ENCODE measurements at places on chromosomes 1 and 21.

GRCh38 chr1:15455522-15455921 lies 1.0 kb upstream of the CELA2A start:
- DNase-seq, result no peak

DNA sequence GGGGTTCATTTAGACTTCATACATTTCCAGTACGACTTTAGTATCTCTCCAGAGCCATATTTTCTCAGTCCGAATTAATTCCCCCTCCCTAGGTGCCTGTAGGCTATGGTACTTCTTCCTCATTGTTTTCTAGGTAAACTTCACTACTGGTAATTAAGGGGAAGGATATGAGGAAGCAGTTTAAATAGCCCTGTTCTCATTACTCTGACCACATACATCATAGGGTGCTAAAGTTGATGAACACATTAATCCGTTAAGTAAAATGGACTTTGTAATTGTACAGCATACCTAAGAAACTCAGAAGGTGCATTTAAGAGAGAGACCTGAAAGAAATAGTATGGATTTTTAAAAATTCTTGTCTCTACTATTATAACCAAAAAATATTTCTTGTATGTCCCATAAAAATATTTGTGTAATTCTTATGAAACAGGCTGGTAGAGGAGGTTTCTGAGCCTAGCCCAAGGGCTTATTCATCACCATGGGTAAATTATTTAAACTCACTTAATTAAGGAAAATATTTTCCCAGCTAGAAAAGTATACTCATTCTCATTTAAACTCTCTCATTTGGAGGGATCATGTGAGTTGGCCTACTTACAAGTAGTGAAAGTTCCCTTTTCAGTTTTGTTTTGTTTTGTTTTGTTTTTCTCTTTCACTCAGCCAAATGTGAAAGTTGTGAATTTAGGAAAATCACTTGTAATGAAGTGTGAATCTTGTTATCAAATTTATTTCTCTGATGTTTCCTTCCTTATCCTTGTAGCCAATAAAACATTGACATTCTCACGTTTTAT lies 2.0 kb downstream of the PRMT6 start:
- no peak for DNase-seq

DNA sequence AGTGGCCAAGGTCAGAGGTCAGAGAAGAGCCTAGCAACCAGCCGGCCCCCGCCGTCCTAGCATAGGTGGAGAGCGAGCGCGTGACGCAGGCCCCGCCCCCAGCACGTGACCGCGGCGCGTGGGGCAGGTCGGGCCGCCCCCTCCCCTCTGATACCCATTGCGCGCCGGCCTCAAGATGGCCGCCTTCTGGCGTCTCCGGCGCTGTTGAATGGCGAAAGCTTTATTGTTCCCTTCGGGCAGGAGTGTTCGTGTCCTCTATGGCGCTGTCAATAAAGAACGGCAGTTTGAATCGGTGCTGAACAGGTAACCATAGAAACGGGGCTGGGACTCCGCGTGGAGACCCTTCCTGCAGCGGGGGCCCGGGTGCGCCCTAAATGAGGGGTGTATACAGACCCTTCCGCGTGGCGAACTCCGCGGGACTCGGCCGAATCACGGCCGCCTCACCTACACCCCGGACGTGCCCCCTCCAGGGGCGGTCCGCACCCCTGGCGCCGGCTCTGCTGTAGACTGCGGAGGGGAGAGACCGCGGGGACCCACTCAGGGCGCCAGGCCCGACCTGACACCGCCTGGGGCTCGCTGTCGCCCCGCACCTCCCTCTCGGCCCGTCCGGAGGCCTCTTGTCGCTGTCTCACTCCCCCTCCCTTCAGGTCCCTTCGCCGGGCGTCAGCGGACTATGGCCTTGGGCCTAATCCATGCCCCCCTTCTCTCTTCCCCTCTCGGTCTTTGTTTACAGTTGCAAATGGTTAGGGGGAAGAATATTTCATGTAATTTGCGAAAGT lies at the start of gene ZBTB40:
Gene ZBTB40, plus strand, starts transcription at position 150 of the 779 bp plus-strand sequence. CDS start 38,098 bp downstream, outside the sequence.
- peak; percentile 95 for DNase-seq

DNA sequence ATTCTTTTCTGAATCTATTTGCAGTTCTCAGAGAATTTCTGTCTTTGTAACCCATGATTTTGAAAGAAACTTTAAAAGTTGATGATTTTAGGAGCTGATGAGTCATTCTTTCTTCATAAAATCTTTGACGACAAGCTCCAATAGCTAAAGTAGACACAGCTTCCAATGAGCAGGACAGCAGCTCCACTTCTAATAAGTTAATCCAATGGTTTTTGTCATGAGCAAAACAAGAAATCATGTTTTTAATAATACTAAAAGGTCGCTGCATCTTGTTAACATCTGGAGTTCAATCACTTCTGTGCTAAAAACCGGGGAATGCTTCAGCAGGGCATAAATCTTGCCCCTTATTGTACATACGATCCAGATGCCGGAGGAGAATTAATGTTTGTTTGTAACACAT lies 48.9 kb upstream of the GORAB start:
- no peak for DNase-seq

- no peak for DNase-seq
Measured at GRCh38 chr1:44368471-44369151, 13.6 kb upstream of the ERI3 start.

DNA sequence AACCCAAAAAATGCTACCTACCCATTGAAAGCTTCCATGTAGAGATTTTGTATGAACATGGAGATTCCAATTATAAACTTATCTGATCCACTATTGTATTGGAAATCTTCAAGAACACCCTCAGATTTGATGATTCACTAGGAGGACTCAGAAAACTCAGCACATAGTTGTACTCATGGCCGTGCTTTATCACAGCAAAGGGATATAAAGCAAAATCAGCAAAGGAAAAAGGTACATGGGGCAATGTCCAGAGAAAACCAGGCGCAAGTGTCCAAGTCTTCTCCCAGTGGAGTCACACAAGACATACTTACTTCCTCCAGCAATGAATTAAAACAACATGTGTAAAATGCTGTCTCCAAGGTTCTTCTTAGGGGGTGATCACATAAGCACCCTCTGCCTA lies 28.9 kb downstream of the ABL2 start:
- no peak for DNase-seq

GRCh38 chr1:201171063-201172036 lies 17.1 kb upstream of the TMEM9 start:
- no peak for DNase-seq

GRCh38 chr1:58063095-58063494 lies 483.4 kb downstream of the OMA1 start:
- no peak for DNase-seq

- DNase-seq, result no peak
Measured at GRCh38 chr1:47871799-47872353, 125.3 kb downstream of the TRABD2B start.

DNA sequence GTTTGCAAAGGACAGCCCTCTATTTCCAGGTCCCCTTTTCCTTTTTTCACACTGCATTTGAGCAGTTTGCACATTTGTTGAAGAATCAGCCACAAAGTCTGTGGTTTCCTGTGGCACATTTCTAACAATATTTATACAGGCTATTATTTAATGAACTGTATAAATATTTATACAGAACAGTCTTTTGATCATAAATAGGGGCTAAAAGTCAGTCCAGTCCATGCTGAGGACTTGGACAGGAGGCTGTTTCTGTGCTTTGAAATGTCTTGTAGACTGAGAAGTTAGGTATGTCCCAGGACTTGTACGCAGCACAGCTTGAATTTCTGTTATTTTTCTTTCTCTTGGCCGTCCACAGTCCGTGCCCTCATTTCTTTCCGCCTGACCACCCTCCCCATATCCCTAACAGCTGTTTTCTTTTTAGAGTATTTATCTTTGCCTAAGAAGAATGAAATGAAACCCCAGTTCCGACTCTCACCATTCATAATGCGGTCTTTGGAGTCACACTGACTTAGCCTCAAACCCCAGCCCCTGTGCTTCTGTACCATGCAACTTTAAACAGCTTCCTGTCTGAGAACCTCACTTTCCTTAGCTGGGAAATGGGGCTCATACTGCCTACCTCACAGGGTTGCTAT lies 19.7 kb downstream of the FGGY start:
- DNase-seq, result no peak

DNA sequence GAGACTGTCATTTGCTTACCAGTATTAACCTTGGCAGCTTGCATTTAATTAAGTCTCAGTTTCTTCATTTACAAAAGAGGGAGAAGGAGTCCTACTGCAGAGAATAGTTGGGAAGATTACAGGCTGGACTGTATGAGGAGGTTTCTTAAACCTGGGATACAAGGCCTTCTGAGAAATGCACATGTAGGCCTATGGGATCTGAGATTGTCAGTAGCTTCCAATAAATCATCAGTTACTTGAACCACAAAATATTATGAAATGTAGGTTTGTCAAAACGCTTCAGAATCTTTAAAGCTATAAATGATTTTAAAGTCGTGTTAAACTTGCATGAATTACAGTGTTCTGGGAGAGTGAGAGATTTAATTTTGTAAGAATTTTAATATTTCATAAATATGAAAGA lies 69.6 kb downstream of the NRIP1 start:
- DNase-seq, result no peak

DNA sequence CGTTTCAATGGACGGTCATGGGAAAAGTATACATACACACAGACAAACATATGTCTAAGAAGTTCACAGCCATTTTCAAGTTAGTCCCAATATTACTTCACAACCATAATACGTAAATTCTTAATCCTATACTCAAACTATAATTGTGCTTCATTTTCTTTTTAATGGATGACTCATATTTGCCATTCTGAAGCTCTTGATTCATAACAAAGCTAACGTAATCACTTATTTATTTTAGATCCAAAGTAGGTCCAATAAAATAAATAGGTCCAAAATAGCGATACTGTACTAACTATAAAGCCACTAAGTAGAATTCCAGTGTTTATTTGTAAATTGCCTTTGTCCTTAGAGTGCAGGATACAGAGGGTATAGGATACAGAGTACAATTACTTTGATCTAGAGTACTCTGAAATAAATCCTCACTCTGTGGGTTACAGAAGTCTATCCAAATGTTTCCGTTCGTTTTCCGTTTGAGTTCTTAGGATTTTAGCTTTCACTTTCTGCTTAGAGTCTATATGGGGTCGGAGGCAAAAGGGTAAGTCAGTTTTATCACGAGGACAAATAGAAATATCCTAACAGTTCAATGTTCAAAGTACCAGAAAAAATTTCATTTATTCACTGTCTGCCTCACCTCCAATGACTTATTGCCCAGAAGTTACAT lies 8.8 kb upstream of the C1orf115 start:
- DNase-seq, result no peak

- DNase-seq, result no peak
Measured at GRCh38 chr1:154463512-154463990, 38.5 kb upstream of the TDRD10 start.

DNA sequence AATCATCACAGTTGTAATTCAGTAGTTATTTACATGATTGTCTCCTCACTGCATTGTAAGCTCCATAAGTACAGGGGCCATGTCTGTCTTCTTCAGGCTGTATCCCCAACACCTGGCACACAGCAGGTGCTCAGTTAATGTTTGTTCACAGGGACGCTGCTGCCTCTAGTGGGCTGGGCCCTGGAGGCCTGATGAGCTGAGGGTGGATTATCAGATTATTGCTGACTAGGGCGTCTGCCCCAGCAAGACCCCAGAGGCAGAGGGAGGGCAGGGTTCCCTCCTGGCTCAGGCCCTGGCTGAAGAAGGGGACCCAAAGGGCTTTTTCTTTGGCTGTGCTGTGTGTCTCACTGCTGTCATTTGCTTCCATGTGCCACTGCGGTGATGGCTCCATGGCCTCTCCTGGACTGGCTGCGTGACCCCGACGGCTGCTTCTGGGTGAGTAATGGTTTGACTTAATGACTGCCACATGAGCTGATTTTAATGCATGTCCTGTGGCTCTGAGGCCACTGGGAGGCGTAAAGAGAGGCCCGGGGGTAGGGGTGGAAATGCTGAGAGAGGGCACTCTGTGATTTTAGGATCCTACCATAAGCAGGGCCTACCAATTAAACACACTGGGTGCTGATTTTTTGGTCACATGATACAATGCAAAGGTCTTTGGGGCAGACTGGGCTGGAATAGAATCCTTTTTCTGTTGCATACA lies 20.8 kb upstream of the EPB41 start:
- DNase-seq, result no peak

DNA sequence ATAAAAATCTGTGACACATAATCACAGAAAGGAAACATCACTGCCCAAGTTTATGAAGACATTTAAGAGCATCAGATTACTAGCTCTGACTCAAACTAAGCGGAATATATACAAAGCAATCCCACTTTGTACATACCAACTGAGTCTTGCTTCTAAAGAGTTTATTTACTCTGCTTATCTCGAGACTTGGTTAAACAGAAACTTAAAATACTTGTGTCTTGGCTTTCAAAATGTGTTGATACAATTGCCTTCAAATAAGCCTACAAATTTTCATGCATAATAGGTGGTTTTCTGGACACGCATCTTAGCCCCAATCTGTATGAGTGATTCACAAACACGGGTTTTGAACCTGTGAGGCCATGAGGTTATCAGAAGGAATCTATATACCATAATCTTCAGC lies 21.0 kb downstream of the CD160 start:
- peak; percentile 61 for DNase-seq

GRCh38 chr1:200653022-200653462 lies 16.7 kb downstream of the DDX59 start:
- no peak for DNase-seq

GRCh38 chr1:36766481-36766880 lies 267.8 kb downstream of the GRIK3 start:
- DNase-seq, result no peak

- DNase-seq, result no peak
Measured at GRCh38 chr21:42414928-42415769, 11.4 kb downstream of the UBASH3A start.

DNA sequence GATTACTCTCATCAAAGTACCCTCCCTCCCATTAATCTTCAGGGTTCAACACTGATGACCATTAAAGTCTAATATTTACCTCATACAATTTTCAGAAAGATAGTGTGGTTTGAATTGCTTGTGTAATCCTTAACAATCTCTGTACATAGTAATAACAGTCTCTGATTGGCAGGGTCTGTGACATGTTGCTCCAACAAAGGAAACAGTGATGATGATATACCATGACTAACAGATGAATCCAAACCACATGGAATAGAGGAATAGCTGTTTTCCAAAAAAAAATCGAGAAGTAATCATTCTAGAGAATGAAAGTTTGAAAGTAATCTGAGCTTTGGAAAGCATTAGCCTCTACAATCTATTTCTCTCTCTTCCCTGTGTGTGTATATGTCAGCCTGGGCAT lies 610.1 kb upstream of the NEGR1 start:
- DNase-seq, result no peak

DNA sequence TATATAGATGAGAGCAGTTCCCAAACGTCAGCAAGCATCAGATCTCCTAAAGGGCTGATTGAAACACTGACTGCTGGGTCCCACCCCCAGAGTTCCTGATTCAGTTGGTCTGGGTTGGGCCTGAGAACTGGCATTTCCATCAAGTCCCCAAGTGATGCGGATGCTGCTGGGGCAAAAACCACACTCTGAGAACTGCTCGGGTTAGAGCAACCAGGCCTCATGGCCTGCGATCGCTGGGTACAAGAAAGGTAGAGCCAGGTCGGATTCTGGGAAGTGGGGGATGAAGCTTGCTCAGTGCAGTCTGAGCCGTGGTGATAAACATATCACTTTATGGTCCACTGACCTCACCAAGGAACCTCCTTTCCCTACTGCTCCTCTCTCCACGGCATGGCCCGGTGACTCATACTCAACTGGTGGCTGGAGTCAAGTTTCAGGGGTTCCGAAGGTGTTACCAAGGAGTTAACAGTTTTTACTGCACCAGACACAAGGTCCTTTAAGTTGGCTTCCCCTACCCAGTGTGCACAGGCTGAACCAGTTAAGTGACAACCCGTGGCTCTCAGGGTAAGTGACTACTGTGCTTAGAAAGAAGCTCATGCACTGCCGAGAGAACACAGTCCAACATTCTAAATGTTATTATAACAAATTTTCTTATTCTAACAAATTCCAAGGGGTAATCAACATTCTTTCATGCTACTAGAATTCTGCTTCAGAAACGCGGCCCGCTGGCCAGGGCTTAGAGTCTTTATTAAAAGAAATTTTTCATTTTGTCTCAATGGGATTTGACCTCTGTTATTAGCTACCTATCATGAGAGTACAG lies 153.5 kb downstream of the TGFBR3 start:
- DNase-seq, result peak; percentile 67

Measured in AG08396 (cell line).